Activated CD8-positive, alpha-beta memory T cell treated with anti-CD3 and anti-CD28 coated beads for 1 hour (primary cell): ENCODE measurements at places on chromosomes 16 and 17.

DNA sequence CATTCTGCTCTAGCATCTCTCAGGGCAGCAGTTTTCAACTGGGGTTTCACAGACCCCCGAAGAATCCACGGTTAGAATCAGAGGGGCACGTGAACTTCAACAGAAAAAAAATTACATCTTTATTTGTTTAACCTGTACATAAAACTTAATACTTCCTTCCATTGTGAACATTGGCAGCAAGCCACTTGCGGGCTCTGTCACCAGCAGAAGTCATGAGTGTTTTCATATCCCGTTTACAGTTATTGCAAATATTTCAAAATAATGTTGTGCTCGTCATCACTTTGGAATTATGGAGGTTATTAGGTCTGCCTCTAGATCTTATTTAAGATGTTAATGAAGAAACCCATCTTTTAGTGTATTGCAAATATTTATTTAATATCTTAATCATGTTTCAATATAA lies 109.8 kb downstream of the SDR42E1 start:
- no peak for DNase-seq

- DNase-seq: no peak
These were observed 14.3 kb downstream of the CMTM3 start for GRCh38 chr16:66618588-66619375.

DNA sequence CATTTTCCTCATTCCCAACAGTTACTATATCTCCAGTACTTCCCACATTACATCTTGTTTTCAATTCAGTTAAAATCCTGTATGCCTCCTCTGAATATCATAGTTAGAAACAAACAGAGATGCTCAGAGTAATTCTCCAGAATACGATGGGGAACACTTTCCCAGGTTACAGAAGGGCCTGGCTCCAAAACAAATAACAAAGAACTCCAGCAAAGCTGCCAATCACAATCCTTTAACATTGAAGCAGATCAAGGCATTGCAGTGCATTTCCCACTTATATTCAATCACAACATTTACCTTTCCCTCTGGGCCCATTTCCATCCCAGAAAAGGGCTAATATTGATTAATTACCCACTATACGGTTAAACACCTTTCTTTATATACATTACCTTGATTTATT lies 29.4 kb upstream of the PMFBP1 start:
- no peak for DNase-seq

DNA sequence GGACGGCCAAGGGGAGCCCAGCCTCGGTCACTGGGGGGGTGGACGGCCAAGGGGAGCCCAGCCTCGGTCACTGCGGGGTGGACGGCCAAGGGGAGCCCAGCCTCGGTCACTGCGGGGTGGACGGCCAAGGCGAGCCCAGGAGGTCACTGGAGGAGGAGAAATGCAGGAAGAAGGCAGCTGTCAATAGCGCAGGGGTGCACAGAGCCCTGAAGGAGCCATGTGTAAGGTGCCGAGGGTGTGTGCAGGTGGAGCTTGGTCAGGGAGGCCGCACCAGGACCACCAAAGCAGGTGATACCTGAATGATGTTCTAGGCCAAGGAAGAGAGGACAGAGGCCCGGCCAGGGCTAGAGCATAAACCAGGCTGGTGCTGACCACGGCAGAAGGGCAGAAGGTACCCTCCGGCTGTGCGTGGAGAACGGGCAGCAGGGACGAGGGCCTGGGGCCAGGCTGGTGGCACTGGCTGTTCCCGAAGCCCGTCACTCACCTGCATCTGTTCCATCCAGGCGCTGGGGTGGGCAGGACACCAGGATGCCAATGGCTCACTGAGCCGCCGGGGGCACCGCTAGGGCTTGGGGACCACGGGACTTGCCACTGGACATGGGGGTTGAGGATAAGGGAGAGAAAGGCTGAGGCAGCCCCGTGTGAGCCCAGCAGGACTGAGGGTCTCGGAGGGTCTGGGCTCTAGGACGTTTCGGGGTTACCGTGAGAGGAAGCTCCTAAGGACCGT lies 5.9 kb upstream of the CCDC57 start:
- no peak for DNase-seq

- DNase-seq: no peak
These were observed 1.1 kb downstream of the ANKFY1 start for GRCh38 chr17:4262703-4263102.

- no peak for DNase-seq
These were observed 7.4 kb upstream of the SCIMP start for GRCh38 chr17:5241861-5242671.

DNA sequence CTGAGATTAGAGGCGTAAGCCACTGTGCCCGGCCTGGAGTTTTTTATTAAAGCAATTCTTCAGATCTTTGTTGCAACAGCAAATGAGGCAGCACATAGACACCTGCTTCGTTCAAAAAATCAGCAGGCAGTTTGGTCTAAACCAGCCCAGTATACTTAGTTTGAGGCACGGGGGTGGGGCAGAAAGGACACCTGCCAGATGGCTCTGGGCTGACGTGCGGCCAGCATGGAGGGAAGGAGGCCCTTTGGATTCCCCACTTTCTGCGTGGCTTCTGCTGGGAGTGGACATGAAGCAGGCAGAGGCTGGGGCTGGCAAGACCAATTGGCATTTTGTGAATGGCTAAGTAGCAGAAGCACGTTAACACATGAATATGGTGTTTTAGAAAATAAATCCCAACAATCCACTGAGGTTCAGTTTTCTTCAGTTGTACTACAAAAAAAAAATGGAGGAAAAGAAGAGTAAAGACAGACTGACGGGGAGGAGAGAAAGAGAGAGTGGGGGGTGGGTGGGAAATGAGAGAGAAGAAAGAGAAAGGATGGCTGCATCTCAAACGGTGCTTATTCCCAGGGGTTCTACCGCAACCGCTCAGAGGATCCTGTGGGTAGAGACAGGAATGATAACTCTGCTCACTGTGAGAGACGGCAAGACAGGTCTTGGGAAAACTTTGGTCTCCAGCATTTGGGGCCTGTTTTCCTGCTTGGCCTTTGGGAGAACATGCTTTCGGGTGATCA lies 16.3 kb downstream of the C16orf46 start:
- no peak for DNase-seq

DNA sequence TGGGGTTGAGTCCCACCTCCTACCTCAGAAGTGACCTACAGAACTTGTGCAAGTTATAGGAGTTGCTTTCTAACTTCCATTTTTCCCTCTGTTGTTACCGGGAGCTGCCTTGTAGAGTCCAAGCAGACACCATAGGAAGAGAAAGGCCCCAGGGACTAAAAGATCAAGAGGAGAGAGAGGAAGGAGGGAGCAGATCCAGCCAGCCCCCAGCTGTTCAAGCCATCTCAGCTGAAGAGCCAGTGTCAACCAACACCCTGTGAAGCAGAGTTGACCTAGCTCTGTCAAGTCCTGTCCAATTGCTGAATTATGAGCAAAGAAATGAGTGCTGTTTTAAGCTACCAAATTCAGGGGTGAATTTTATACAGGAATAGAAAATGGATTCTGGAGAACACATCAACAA lies 34.9 kb upstream of the CACNG4 start:
- no peak for DNase-seq

- no peak for DNase-seq
These were observed 690 bp downstream of the RHOT1 start for GRCh38 chr17:32142857-32143526.

GRCh38 chr16:5461141-5461540 lies 363.5 kb upstream of the EEF2KMT start:
- no peak for DNase-seq

- no peak for DNase-seq
These were observed 13.3 kb downstream of the HDAC5 start for GRCh38 chr17:44110011-44110686.

DNA sequence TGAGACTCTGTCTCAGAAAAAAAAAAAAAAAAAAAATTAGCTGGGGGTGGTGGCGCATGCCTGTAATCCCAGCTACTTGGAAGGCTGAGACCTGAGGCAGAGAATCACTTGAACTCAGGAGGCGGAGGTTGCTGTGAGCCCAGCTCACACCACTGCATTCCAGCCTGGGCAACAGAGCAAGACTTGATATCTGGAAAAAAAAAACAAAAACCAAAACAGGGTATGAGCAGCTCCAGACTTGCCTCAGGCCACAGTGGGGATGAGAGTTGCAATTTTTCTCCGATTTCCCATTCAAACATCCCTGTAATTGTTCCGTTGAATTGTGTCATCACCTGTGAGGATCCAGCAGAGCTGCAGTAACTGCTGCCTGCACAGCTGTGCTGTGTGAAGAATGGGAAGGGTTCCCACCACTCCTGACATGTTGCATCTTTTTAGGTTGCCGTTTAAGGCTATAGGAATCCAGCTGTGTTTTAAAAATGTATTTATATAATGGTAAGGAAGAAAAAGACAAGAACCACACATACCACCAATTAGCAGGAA lies 150.0 kb downstream of the VPS53 start:
- DNase-seq: no peak
